Nephron progenitor cell (in vitro differentiated cells): ENCODE measurements at places on chromosomes 3 and 15.

DNA sequence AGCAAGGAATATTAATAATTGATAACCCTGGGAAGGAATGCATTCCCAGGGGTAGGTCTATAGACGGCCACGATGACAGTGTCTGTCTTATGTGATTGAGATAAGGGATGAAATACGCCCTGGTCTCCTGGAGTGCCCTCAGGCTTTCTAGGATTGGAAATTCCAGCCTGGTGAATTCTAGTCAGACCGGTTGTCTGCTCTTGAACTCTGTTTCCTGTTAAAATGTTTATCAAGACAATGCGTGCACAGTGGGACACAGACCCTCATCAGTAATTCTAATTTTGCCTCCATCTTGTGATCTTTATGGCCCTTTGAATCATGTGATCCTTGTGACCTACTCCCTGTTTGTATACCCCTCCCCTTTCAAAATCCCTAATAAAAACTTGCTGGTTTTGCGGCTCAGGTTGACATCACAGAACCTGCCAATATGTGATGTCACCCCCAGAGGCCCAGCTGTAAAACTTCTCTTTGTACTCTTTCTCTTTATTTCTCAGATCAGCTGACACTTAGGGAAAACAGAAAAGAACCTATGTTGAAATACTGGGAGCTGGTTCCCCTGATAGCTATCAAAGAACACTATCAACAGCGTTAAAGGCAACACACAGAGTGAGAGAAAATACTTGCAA lies 183.3 kb downstream of the PDE8A start:
- no peak for DNase-seq

DNA sequence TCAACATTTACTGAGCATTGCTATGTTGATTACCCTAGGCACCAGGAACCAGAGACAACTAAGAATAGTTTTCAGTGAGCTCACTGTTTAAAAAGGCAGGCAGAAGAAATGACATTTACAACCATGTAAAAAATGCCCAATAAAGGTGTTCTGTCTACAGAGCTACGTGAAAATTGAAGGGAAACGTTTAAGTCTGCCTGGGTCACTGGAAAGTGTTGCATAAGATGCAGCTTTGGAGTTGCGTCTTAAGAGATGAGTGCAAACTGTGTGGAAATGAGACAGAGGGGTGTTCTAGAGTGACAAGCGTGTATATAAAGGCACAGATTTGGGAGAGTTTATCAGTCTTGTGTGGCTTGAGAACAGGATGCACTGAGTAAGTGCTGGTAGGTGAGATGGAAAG lies 278.7 kb upstream of the GOLGA6L4 start:
- no peak for DNase-seq

DNA sequence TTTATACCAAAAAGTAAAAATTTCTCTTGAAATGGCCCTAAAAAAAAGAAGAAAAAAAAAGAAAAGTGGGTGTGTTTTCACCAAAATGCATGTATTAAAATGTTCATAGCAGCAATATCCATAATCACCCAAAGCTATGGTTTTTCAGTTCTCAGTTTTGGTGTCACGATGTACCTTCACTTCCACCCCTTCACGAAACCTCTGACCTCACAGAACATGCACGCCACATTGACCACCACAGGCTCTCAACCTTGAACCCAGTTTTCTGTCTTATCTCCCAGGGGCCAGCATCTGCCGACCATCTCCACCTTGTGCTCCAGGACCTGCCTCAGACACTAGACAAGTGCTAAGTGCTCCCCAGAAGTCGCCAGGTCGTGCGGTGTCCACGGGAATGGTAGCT lies 30.4 kb downstream of the COLQ start:
- no peak for DNase-seq

DNA sequence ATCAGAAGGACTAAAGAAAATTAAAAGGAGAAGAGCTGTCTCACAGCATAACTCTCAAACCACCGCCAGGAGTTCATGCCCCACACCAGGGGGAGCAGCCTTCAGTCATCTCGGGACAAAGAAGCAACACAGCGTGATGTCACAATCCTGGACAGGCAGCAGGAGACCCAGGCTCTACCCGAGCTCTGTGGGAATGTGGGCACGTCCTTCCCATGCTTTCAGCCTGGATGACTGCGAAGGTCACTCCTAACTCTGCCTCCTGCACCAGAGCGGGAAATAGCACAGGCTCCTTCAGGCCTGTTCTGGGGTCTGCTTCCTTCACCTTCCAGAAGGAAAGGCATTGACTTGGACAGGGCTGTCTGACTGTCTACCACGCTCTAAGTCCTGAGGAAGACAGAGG lies 31.3 kb downstream of the NOX5 start:
- peak; percentile 23 for DNase-seq

DNA sequence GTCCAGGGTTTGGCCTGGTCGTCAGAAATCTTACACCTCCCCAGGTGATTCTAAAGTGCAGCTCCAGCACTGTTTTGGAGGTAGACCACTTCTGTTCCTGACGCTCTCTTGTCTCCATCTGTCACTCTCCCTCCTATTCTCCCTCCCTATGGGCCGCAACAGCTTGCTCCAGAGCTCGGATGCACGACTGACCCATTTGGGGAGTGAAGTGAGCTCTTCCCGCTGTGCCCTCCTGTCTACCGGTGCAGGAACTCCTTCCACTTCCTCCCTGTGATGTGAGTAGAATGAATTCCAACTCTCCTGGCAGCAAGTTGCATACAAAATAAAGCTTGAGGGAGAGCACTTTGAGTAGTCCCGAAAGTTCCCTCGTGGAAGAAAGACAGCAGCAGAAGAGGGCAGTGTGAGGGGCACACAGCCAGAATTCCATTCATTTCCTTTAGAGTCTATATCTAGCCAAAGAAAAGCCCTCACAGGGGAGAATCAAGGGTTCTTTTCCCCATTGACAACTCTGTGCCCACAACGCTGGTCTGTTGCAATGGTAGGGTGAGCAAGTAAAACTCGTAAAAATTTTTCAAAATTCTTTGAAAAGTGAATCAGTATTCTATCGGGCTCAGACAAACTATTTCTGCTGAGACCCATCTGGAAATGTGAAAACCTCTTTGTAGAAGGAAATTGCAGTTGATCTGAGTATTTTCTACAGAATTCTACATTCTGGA lies 39.9 kb upstream of the BDH1 start:
- DNase-seq = no peak

DNA sequence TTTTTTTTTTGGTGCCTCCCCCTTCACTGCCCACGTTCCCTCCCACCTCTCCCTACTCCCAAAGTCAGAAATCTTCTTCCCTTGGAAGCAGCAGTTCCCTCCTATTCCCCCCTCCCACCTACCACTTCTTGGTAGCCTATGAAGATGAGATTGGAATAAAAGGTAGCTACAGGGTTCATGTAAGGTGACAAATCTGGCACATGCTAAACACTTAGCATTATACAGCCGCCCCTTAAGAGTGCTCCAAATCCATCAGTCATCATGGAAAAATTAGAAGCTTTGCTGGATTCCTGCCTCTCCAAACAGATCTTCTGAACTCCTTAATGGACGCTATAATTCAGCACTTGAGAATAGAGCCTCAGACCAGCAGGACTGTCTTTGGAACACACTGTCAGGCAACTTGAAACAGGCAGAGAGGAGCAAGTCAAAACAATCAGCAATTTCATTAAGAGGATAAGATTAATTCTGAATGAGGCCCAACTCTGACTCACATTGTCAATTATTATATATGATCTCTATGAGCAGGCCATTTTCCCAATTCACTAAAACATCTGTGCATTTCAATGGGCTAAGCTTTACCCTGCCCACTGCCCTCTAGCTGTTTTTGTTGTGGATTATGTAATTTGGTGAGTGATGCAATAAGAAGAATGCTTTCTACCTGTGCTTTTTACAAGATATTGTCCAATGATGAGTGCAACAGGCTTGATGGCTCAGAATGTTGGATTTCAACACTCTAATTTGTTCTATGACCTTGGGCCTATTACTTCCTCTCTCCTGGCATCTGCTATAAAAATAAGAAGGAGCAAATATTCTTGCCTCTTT lies 34.6 kb upstream of the SPRED1 start:
- no peak for DNase-seq

DNA sequence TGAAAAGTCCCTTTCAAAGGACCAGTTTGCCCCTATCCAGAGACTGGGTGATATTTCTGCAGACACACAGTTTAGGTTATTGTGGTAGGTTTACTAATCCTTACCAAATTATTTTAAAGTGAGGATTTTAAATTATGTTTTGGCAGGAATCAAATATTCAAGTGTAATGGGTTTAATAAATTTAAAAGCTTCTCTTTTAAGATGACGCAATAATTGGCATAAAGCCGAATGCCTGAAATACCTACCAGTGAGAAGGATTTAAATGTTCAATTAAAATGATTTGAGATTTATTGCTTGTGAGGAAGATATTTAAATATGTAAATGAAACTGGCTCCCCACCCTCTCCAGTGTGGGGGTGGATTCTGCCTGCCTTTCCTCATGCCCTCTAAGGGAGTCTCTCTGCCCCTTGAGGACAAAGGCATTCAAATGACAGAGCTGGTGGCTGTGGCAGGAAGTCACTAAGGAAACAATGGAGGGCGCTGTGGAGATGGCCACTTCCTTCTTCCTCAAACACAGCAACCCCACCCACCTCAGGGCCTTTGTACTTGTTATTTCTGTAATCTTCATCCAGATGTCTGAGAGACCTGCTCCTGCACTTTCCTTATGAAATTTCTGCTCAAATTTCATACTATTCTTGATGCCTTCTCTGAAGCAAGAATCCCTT lies 131.7 kb downstream of the TNIK start:
- DNase-seq = no peak
